ENCODE measurements at places on chromosomes 3 and 15.

- no peak for DNase-seq
Observed at GRCh38 chr3:172113710-172114109, 74.3 kb downstream of the FNDC3B start.

DNA sequence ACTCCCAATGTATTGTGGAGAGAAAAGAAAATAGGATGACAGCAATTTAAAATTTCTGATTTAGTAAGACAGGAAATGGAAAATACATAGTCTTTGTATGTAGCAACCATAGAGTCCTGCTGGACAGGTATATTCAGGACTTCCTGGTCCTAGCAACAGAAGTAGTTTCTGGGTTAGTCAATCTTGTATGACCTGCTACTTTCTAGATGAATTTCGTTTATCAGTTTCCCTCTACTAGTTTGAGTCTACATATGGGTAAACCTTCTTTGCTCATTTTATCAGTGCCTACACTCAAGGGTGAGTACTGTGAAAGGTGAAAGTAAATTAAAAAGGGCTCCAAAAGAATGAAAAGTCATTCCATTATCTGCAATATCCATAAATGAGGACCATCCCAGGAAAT lies 309.8 kb downstream of the UNC13C start:
- DNase-seq: no peak

- no peak for DNase-seq
Observed at GRCh38 chr15:58522865-58523264, 91.1 kb downstream of the LIPC start.

DNA sequence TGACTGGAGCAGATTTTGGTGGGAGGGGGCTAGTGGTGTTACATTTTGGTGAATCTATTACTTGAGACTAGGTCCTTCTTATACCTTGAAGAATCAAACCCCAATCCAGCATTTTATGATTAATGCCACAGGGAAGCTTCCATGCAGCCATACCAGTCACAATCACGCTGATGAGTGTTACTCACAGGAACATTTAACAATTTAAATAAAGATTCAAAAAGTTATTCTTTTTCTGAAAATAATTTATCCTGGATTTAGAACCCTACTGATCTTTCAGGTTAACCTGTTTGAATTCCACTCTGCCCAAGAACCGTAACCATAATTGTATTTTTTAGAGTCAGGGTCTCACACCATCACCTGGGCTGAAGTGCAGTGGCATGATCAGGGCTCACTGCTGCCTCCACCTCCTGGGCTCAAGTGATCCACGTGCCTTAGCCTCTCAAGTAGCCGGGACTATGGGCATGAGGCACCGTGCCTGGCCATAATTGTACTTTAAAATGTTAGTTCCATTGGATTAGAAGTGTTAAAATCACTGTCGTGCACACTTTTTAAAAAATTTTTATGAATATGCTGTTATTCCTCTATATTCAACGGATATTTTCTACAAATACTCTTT lies 929 bp upstream of the MTMR10 start:
- DNase-seq: no peak

DNA sequence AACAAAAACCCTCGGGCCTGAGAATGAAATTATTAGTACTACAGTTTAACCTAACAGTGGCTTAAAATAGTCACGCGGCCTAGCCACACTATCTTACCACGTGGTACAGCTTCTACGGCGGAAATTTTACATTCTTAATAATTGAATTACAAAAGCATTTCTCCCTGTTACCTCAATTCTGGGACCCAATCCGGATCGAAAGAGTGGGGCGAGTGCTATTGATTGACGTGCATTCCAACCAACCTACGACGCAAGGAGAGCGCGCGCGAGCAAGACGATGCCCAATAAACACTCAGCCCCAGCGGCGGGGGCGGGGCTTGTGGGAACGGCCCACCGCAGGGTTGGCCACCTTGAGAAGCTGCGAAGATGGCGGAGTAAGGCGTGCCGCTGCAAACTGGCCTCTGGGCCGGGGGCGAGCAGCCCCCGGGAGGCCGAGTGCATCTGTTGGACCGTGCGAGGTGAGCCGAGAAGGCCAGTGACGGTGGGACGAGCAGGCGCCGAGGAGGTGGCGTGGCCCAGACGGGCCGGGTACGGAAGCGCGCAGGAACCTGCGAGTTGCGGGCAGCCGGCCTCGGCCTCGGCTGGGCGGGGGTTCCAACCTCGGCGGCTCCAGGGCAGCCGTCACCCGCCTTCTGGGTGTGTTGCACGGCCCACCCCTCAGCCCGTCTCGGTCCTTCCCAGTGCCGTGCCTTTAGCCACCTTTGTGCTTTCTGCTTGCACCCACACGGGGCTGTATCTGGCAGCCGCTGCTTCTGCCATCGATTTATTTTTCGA lies 48.6 kb downstream of the OIP5 start:
- DNase-seq: peak; percentile 100

DNA sequence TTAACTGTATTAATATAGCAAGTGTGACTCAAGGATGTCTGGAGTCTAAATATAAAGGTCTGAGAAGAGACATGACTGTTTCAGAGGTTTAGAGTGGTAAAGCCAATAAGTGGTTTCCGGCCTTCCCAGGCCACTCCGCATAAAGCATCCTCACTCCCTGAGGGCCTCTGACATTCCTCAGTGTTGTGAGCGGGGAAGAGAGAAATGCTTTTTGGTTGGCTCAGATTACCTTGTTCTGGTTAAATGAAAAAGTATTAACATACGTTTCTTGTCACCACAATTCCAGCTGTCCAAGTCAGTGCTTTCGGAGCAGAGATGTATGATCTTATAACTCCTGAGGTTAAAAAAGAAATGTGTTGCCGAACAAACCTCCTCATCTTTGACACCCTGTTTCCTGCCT lies 103.8 kb downstream of the RBMS3 start:
- peak; percentile 91 for DNase-seq

GRCh38 chr15:101573951-101574350 lies 78.2 kb downstream of the TM2D3 start:
- DNase-seq: no peak

DNA sequence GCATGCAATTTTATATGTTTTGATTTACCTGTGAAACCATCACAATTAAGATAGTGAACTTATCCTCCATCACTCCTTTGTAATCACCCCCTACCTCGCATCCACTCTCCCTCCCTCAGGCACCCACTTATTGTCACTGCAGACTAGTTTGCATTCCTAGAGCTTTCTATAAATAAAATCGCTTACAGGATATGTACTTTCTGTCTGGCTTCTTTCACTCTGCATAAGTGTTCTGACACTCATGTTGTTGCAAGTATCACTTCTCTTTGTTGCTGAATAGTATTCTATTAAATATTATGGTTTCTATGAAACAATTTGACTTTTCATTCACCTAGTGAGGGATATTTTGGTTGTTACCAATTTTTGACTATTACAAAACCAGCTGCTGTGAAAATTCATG lies 139.3 kb downstream of the RSRC1 start:
- no peak for DNase-seq

DNA sequence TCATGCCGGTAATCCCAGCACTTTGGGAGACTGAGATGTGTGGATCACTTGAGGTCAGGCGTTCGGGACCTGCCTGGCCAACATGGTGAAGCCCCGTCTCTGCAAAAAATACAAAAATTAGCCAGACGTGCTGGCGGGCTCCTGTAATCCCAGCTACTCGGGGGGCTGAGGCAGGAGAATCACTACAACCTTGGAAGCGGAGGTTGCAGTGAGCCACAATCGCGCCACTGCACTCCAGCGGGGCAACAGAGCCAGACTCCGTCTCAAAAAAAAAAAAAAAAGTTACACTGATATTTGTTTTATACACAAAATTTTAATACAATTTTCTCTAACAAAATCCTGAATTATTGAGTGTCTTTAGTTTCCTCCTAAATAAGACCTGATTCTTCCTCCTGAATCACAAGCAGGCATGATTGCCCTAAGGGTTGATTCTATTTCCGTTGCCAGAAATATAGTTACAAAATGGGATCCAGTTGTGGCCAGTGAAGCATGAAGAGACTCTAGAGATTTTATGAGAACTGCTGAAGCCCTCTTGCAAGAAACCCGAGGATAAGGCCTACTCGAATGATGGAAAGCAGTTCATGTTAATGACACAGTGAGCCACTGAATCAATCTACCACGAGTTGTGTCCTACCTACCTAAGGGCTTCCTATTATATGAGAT lies 9.6 kb upstream of the SMARCC1 start:
- DNase-seq: no peak

DNA sequence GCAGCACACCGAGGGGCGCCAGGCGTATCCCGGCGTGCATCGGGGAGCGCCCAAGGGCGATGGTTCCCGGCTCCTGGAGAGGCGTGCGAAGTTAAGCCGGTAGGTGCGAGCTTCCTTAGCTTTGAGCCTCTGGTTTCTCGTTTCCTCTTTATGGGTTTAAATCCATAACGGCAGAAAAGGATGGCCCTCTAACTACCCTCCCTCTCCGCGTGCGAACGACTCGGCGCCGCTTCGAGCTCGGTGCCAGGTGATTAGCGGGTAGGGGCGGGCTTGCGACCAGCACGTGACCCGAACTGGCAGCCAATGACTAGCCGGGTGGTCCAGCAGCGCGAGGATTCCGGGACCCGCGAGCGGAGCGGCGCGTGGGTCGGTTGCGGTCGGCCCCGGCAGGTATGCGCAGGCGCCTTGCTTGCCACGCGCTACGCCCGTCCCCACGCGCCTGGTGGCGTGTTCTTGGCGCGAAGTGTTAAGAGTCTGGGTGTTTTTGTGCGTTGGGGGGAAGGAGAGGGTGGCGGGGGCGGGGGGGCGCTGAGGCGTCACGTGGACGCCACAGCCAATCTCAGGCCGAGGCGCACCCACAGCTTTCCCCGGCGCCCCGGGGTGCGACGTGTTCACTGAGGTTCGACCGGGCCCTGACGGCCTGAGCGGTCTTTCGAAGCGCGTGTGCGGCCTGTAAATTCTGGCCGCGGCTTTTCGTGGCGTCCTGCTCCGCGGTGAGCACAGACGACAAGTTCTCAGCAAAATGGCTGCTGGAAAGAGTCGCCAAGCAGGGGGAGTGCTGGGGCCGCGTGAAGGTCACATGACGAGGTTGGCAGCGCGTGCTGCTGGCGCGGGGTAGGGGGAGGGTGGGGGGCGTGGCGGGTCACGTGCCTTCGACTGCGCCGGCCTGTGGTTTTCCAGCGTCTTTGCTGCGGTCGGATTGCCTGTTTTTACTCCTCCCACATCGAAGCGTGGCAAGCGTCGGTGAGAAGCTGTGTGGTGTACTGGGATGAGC lies 38.7 kb upstream of the MGA start:
- peak; percentile 77 for DNase-seq

DNA sequence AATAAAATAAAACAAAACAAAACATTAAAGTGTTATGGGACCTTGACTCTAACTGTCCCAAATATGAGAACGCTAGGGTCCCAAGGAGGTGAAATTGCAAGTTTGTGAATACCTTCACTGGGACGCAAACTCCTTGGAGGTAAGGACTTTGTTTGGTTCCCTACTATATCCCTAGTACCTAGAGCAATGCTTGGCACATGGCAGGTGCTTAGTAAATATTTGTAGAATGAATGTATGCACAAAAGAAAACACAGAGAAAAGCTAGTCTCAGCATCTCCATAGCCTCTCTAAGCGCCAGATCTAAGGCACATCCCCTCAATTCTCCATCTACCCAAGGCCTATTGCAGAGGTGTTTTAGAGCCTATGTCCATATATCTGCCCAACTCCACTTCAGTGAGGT lies 30.5 kb downstream of the GPR176 start:
- no peak for DNase-seq

GRCh38 chr3:52719618-52720017 lies 13.7 kb downstream of the SPCS1 start:
- no peak for DNase-seq

DNA sequence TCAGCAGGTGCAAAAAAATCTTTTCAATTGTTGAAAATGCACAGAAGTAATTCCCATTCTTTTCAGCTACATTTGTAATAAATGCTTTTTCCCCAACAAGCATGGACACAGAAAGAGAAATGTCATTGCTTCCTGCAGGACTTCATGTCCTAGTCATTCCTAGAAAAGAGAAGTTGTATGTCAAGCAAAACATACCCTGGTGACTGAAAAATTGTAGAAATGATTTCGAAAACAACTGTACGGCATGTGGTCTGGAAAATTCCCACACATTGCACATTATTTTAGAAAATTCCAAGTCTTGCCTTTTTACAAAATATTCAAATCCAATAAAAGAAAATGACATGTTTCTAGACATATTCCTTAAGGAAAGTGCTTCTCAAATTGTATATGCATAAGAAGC lies 50.4 kb upstream of the ALCAM start:
- no peak for DNase-seq

DNA sequence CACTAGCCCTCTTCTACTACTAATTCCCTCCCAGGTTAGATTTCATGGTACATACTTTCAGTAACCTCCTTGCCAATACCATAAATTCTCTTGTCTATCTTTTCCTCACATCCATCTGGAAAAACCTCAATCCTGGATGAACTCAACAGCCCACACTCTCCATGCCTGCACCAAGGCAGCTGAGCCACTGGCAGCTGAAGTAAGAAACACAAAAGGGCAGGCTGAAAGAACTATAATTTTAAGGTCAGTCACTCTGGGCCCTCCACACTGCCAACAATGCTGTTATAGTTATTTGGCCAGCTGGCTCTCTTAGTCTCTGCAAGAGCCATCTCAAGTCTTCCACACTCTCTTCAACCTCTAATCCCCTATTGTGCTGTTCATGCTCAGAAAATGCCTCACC lies 15.1 kb upstream of the TIPARP start:
- DNase-seq: no peak

GRCh38 chr3:191065181-191065805 lies 133.7 kb upstream of the OSTN start:
- DNase-seq: peak; percentile 51

GRCh38 chr3:94965867-94966475 lies 903.1 kb downstream of the NSUN3 start:
- DNase-seq: no peak

DNA sequence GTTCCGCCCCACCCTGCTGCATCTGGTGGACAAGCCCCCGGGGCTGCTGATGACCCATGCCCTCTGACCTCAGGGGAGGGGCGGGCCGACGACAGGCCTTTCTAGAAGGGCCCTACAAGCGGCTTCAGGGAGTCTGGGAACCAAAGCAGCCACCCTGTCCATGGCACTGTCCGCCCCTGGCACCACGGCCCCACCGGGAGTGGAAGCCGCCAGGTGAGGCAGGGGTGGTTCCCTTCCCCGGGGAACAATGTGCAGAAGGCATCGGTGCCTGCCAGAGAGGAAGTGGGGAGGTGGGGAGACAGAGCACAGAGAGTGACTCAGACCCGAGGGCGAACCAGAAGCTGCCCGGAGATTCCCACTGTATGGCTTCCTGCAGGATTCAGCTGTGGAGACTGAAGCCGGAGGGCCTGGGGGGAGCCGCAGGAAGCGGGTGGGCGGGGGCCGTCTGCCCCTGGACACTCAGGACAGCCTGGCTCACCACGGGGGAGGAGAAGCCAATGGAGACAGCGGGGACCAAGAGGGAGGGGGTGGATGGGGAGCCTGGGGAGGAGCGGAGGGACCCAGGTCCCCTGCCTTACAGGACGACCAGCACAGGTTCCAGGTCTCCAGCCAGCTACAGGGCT lies 134.0 kb downstream of the TPRA1 start:
- DNase-seq: peak; percentile 34

GRCh38 chr3:181568248-181568647 lies 143.5 kb upstream of the SOX2 start:
- DNase-seq: peak; percentile 31

DNA sequence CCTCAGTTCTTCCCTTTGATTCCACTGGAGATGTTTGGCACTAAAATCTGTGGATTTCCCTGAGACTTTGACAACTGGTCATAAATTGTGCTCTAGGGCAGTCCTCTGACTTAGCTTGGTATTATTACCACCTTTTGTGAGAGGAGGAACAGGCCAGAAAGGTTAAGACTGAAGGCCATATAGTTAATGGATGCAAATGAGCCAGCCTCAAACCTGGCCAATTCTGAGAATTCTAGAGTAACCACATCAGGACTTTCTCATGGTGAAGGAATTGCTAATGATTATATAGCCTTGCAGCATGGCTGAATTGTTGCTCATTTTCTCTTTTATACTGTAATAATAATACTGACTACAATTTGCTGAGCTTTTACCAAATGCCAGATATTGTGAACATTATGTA lies 162.5 kb downstream of the CADPS start:
- DNase-seq: no peak

Data from fibroblast of the aortic adventitia (primary cell).